ENCODE measurements at places on chromosomes 16 and 17. TPM values are rescaled to one million over a fixed set of nuclear protein-coding genes. Genes with fewer than 3 reads are reported as not detected.

SSTR5 gene
- total RNA-seq: not detected

SLC5A2 gene
- 0.04 TPM for total RNA-seq

RNF222 gene
- total RNA-seq: 0.14 TPM

KRT15 gene
- 1.3 TPM for total RNA-seq

TBX2 gene
- total RNA-seq: 7.7 TPM

KRT40 gene
- total RNA-seq: not detected

- DNase-seq: no peak
Measured at GRCh38 chr17:4480929-4481898, 17.5 kb upstream of the SPNS2 start.

- no peak for DNase-seq
Measured at GRCh38 chr17:79927136-79927661, 88.0 kb upstream of the CBX4 start.

- no peak for DNase-seq
Measured at GRCh38 chr16:81830845-81831540, 51.9 kb downstream of the PLCG2 start.

- DNase-seq: no peak
Measured at GRCh38 chr17:72997559-72997958, 94.9 kb downstream of the SLC39A11 start.

DNA sequence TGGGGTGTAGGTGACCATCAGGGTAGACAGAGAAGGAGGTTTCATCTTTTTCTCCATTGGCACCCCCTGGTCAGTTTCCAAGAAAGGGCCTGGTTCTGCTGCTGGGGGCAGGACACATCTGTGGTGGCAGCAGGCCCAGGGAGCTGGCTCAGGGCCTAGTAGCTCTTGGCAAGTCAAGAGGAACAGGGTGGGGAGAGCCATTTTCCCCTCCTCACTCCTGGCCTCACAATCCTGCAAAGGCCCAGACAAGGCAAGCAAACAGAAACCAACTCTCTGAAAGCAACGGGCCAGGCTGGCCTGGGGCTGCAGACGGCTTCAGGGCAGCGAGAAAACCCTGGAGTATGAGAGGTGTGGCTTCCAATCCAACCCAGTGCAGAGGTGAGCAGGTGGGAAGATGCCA lies 192.9 kb upstream of the DYNLRB2 start:
- no peak for DNase-seq

DNA sequence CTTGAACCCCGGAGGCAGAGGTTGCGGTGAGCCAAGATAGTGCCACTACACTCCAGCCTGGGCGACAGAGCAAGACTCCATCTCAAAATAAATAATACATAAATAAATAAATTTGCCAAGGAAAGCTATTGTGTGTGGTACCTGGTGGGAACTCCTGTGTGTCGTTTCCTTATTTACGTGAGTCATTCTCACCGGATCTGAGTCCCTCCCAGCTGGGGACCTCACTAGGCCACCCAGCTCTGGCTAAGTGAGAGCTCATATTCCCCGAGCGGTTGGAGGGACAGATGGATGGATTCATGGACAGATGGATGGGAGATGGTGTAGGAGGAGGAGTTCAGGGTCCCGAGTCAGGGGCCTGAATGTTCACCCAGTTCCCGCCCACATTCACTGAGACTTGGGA lies 22.9 kb upstream of the C1QL1 start:
- DNase-seq: no peak

- no peak for DNase-seq
Measured at GRCh38 chr17:55704401-55704800, 18.3 kb downstream of the TMEM100 start.

DNA sequence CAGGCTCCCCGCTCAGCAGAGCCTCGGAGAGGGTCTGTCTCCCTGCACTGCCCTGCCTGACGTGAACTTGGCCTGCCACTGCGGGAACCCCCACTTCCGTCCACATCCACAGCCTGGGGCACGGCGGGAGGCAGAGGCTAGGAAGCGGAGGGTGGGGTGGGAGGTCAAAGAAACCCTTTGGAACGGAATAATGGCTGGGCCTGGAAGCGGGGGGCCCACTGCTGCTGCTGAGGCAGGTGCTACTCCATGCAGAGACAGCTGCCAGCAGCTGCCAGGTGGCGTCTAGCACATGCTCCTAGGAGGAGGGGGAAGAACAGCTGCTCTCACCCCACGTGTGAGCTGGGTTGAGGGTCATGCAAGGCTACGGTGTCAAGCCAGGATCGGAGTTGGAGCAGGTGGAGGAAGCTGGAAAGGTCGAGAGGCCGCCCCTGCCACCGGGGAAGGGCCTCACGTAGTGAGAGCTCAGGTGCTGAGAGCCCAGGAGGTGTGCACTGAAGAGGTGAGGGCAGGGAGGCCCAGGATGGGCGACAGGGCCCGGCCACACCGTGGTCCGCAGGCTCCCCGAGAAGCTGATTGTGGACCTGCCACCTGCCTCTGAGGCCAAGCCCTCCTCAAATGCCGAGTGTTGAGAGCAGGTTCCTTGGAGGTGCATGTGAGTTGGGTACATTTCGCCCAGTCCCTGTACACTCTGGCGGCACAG lies 9.8 kb downstream of the FSCN2 start:
- DNase-seq: no peak

GRCh38 chr16:50674831-50675230 lies 6.3 kb downstream of the SNX20 start:
- no peak for DNase-seq

GRCh38 chr17:65530523-65531255 lies 30.8 kb downstream of the AXIN2 start:
- no peak for DNase-seq

DNA sequence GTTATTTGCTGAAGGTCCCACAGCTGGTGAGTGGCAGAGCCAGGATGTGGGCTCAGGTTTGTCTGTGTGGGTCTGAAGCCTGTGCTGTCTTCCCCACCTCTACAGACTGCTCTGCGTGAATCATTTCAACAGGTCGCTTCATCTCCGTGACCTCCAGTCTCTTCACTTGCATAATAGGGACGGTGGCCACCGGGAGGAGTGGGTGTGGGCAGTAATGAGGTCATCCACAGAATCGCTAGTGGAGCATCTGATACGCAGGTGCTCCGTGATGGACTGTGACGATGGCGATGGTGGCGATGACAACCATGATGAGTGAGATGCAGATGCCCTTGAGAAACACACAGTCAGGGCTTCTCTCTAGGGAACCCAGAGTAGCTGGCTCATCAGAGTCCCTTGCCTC lies 120.2 kb downstream of the RAP1GAP2 start:
- no peak for DNase-seq

DNA sequence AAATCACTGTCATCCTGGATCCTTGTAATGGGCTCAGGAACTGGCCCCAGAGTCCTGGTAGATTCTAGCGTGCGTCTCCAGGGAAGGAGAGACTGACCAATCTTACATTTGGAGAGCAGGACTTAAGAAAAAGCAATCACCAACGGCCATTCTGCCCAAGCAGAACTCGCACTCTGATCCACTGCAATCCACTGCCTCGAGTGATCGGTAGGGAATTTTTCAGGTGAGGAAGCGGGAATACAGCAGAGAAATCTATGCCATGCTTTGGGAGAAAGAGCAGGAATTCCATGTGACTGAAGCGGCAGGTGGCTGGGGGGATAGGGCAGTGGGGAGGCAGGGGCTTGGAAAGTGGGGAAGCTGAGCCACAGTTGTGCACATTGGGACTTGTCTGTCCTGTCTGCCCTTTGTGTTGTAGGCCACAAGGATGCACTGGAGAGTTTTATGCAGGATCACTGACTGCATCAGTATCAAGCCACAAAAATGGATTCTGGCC lies 143.9 kb upstream of the HS3ST2 start:
- no peak for DNase-seq

GRCh38 chr17:47172696-47173565 lies 16.2 kb downstream of the CDC27 start:
- no peak for DNase-seq

DNA sequence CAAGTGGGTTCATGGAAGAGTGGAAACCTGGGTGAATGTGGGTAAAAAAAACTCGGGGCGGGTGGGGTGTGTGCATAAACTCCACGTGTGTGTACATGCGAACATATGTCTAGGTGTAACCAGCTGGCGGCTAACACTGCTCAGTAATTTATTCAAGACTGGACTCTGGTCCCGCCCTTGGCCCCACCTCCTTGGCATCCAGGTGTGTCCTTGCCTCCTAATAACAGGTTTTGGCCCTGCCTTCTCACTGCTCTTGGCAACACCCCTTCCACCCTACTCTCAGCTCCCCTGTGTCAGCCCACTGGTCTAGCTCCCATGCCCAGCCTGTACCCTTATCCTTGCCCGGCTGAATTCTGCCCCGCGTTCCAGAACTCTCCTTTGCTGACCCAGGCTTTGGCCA lies 8.3 kb downstream of the FLII start:
- no peak for DNase-seq

DNA sequence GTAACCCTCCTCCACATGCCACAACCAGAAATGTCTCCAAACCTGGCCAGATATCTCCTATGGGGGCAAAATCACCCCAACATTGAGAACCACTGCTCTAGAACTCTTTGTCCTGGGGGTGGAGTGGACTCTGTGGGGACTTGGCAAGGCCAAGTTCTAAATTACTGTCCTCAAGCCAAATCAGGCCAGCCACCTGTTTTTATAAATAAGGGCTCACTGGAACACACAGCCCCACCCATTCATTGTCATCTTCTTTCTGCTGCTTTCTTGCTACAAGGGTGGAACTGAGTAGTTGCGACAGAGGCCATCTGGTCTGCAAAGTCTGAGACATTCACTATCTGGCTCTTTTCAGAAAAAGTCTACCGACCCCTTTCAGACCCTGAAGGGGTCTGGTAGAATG lies 26.8 kb upstream of the TMEM220 start:
- no peak for DNase-seq

- DNase-seq: no peak
Measured at GRCh38 chr16:24729951-24730815, 732 bp downstream of the TNRC6A start.

DNA sequence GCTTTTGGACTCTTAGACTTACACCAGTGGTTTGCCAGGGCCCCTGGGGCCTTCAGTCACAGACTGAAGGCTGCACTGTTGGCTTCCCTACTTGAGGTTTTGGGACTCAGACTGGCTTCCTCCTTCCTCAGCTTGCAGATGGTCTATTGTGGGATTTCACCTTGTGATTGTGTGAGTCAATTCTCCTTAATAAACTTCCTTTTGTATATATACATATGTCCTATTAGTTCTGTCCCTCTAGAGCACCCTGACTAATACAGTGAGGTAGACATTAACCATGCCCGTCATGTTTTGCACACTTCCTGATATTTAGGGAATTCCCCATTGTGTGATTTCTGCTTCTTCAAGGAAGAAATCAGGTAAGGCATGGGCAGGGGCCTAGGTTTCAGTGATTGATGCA lies 147.8 kb upstream of the CA10 start:
- DNase-seq: peak; percentile 14

GRCh38 chr16:119295-119694 lies 19.2 kb downstream of the NPRL3 start:
- no peak for DNase-seq

- DNase-seq: no peak
Measured at GRCh38 chr16:29139261-29139802, 154.5 kb downstream of the LAT start.

DNA sequence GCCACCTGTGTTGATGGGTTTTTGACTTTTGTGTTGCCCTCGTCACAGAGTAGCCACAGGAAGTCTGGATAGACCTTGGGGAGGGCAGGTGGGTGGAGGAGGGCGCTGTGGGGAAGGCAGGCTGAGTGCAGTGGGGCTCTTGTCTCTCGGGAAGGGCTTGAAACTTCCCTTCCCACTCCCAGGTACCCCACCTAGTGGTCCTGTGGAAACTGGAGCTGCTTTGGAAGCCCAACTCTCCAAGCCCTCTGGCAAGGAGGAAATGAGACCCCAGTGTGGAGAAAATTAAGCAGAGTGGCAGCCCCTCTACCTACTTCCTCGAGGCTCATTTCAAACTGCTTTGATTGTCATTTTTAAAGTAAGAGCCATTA lies 9.2 kb downstream of the CA5A start:
- DNase-seq: no peak

GRCh38 chr16:46731691-46732555 lies 16.2 kb downstream of the MYLK3 start:
- DNase-seq: no peak

DNA sequence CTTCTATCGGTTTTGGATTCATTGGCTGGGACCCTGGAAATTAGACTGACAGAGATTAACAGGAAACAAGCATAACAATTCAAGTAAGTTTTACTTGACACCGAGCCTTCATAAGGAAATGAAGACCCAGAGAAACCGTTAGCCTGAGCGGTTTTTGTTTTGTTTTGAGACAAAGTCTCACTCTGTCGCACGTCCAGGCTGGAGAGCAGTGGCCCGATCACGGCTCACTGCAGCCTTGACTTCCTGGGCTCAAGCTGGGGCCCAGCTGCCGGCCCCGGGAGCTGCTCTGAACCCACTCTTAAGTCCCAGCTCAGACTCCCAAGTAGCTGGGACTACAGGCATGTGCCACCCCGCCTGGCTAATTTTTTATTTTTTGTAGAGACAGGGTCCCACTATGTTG lies 321.3 kb downstream of the SEC14L1 start:
- no peak for DNase-seq

DNA sequence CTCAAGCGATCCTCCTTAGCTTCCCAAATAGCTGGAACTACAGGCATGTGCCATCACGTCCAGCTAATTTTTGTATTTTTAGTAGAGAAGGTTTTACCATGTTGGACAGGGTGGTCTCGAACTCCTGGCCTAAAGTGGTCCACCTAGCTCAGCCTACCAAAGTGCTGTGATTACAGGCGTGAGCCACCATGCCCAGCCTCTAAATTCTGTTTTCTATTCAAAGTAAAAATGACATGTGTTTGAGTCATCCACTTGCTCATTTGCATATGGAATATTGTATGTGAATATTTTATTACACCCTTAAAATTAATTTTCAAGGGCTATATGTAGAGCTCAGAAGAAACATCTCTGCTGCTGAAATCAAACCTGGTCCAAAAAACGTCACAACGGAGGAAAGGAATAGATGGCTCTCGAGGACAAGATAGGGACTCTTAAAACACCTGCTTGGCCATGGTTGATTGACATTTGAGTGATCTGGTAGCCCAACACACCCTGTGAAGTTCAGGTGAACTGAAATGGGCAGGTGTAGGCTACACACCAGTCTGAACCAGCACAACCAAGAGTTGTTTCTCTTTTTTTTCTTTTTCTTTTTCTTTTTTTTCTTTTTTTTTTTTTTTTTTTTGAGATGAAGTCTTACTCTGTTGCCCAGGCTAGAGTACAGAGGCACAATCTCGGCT lies 51.1 kb downstream of the SF3B3 start:
- no peak for DNase-seq

DNA sequence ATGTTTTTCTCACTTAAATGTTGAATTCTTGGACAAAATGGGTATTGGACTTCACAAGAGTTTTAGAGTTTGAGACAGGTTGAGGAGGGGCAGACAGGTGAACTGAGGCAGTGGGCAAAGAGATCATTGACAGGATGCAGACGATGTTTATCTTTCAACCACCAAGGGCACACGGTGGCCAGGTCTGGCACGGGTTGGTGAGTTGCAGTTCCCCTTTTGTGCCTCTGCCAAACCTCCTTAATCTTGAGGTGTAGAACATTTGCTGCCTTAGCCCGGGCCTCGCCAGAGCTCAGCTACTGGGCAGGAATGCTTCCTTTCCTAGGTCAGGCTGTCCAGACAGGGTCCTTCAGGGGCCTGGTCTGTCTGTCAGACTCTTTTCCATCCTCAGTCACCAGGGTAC lies 567.4 kb upstream of the SOX9 start:
- DNase-seq: no peak

Data from kidney epithelial cell (primary cell).